Memory B cell (primary cell): ENCODE measurements at places on chromosomes 3 and 15.

DNA sequence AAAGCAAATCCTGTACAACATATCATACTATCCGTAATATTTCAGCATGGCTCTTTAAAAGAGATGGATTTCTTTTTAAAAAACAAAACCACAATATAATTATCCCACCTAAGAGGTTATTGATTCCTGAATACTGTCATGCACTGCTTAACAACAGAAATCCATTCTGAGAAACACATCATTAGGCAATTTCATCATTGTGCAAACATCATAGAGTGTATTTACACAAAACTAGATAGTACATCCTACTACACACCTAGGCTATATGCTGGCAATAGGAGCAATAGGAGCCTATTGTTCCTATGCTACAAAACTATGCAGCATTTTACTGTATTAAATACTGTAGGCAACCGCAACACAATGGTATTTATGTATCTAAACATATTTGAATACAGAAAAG lies 242.0 kb downstream of the NEK10 start:
- DNase-seq: no peak

DNA sequence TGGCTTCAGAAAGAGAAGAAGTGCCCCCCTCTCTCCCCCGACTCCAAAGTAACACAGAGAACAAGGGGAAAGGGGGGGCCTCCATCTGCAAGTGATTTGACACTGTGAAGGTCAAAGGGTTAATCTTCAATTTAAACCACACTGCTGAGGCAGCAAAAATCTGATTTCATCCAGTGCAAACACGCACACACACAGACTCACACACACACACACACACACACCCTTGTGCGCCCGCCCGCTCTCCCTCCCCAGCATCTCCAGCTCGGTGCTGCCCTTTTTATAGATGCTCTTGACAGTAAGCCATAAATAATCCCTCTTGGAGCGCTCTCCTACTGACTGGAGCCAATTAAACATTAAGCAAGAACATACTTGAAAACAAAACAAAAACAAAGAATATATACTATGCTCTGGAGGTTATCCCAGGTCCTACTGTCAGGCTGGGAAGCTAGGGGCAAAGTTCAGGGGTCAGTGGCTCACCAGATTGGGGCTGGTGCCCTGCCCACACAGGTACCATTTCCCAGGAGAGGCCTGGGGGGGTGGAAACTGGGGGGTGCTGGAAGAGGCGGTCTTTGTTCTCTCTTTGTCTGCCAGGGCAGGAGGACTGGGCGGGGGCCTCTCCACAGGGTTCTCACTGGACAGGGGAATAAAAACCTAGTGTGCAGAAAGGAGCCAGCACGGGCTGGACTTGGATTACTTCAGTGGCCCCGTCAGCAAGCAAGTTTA lies 16.3 kb downstream of the BMF start:
- no peak for DNase-seq

DNA sequence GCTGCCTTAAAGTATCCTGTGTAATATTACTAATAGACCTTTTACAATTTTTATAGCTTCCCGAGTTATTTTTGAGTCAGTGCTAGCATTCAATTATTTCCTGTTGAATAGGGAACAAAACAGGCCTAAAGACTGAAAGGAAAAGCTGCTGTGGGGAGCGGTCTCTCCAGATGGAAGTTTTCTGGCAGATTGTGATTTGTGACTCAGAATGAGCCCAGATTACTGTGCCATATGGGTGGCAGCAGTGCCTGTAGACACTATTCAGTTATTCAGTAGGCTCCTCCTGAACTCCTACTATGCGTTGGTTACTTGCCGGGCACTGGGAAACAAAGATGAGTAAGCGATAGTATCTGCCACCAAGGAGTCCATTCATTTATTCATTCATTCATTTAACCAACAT lies 211.8 kb downstream of the CHST2 start:
- DNase-seq: no peak

DNA sequence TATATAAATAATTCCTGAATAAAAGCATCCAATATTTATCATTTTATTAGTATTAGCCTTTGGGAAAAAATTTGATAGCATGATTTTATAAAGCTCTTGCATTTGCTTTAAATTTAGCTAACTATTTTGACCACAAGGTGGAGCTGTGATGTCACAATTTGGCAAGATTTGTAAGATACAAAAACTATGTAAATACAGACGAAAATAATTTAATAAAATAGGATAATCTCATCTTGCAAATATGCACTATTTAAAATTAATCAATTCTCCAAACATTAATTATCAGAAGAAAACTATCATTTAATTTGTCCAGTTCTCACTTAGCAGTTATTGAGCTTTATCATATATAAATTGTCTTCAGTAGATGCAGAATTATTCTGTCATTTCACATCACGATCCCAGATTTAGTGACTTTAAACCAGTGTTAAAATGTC lies 95.4 kb downstream of the PLOD2 start:
- no peak for DNase-seq

- DNase-seq: no peak
Measured at GRCh38 chr3:100175637-100176280, 61.5 kb upstream of the FILIP1L start.
